Activated T-cell treated with anti-CD3 and anti-CD28 coated beads, Interleukin-2, amount 50 U/mL, for 72 hours (primary cell): ENCODE measurements at places on chromosomes 5 and 9.
A peak's percentile ranks its signal among the peaks of the same experiment; 100 is the strongest.

DNA sequence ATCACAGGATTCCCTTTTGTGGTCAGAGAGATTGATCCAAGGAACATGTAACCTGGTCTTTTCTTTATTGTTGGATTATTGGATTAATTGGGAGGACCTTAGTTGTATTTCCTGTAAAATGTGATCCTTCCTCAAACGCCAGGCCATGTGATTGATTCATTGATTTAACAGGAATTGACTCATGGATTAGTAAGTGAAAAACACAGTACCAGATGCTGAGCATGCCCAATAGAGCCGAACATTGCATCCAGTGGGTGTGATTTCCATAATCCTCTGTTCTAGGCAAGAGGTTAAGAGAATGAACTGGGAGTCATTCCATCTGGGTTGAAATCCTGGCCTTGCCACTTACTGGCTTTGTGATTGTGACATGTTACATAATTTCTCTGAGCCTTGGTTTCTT is 522.3 kb downstream of the MAT2B start:
- H3K27me3 ChIP-seq: no peaks in the 10 kb centered on the region
- H3K27ac ChIP-seq: no peak overlapping the region
- H3K36me3 ChIP-seq: no peaks in the 10 kb centered on the region
- H3K4me3 ChIP-seq: no peak overlapping the region

GRCh38 chr9:134775081-134775951 is 105.3 kb upstream of the FCN2 start:
- peaks cover 7% of the 10 kb centered on the region for H3K27me3 ChIP-seq
- no peak overlapping the region for H3K4me3 ChIP-seq
- H3K36me3 ChIP-seq: no peaks in the 10 kb centered on the region
- DNase-seq: no peak
- H3K4me1 ChIP-seq: no peaks in the 10 kb centered on the region

- H3K4me1 ChIP-seq: no peaks in the 10 kb centered on the region
- H3K27me3 ChIP-seq: no peaks in the 10 kb centered on the region
- DNase-seq: no peak
Observed at GRCh38 chr9:95082401-95083084, 235.0 kb downstream of the FANCC start.

GRCh38 chr9:124527781-124528180 is 20.6 kb upstream of the NR5A1 start:
- H3K4me1 ChIP-seq: no peaks in the 10 kb centered on the region
- H3K36me3 ChIP-seq: no peaks in the 10 kb centered on the region
- no peak overlapping the region for H3K27ac ChIP-seq
- no peak overlapping the region for H3K4me3 ChIP-seq

DNA sequence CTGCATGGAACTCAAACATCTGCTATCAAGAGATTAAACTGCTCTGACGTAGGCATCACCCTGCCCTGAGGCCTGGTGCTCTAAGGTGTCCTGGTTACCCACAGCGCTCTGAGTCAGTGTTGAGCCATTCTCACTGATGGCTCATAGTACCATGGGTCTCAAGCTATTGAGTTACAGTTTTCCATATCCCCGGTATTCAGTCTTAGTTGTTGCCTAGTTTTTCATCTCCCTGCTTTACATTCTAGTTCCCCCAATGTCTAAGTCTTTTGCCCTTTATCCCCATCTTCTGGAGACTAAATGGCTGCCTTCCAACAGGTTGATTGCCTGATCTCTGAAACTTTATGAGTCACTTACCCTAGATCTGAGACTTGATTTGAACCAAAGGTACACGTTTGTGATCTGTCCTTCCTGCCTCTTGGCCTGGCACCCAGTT is 161.2 kb upstream of the PTGER4 start:
- peaks cover 32% of the 10 kb centered on the region for H3K4me1 ChIP-seq
- H3K27ac ChIP-seq: peak overlapping the region; percentile 5
- no peak overlapping the region for H3K4me3 ChIP-seq
- no peaks in the 10 kb centered on the region for H3K27me3 ChIP-seq

- no peaks in the 10 kb centered on the region for H3K27me3 ChIP-seq
- no peaks in the 10 kb centered on the region for H3K4me1 ChIP-seq
- H3K27ac ChIP-seq: no peak overlapping the region
Observed at GRCh38 chr5:75828029-75828428, 110.8 kb upstream of the POC5 start.

DNA sequence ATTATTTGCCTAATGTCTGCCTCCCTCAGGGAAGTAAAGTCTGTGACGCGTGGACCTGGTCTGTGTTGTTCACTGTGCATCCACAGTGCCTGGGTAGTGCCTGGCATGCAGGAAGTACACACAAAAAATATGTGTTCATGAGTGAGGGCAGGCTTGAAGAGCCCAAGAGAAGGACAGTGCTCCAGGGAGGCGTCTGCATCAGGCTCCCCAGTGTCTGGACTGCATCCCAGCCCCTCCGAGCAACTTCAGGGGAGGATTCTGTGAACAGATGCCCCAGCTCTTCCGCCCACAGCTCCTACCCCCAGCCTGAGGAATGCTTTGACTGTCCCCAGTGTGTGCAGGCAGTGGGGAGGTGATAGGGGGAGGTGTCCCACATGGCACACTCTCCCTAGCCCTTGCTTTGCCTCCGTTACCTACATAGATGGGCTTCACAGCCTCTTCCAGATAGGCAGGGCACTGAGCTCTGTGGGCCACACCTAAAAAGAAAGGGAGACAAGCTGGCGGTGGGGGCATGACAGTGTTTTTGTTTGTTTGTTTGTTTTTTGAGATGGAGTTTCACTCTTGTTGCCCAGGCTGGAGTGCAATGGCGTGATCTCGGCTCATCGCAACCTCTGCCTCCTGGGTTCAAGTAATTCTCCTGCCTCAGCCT is 25.4 kb downstream of the IRF1 start:
- H3K27me3 ChIP-seq: peaks cover 15% of the 10 kb centered on the region
- peak overlapping the region; percentile 84 for H3K4me3 ChIP-seq
- DNase-seq: no peak

GRCh38 chr9:129487658-129488483 is 133.0 kb downstream of the C9orf50 start:
- H3K4me3 ChIP-seq: peak overlapping the region; percentile 87
- DNase-seq: peak; percentile 31
- peaks cover 81% of the 10 kb centered on the region for H3K4me1 ChIP-seq
- H3K27me3 ChIP-seq: no peaks in the 10 kb centered on the region
- H3K27ac ChIP-seq: peak overlapping the region; percentile 96

- H3K27ac ChIP-seq: no peak overlapping the region
- H3K4me1 ChIP-seq: no peaks in the 10 kb centered on the region
- no peaks in the 10 kb centered on the region for H3K36me3 ChIP-seq
Observed at GRCh38 chr5:146539973-146540372, 24.0 kb upstream of the GPR151 start.

- H3K36me3 ChIP-seq: peaks cover 5% of the 10 kb centered on the region
- H3K27me3 ChIP-seq: peaks cover 10% of the 10 kb centered on the region
- no peak overlapping the region for H3K4me3 ChIP-seq
Observed at GRCh38 chr5:608429-609370, 3.4 kb upstream of the CEP72 start.

DNA sequence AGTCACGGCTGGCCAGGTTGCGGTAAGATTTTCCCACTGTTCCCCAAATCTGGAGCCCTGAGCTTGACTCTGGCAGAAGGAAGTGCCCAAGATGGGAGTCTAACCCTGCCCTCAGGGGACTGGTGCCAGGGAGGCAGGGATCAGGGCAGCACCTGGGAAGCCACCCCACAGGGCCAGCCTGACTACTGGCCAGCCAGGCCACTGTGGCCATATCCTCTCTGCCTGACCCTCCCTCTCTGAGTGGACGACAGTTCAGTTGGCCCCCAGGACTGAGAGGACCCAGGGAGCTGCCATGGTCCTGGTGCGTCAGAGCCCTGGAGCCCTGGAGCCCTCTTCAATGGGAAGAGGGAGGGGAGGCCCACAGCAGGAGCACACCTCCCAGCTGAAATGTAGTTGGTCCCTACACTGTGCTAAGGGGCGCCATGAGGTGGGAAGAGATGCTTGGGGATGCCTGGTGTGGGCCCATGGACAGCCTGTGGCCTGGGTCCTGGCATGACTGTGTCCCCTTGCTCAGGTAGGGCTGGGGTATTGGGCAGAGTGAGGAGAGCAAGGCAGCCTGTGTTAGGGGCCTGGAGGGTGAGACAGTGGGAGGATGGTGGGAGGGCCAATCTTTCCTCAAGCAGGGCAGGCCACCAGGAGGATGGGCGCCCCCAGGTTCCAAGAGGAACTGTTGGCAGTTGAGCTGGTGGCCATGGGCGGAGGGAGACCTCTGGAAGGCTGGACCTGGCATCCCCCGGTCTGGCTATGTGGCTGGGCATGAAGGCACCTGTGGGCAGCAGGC is 81.1 kb downstream of the PHF2 start:
- no peaks in the 10 kb centered on the region for H3K36me3 ChIP-seq
- no peaks in the 10 kb centered on the region for H3K27me3 ChIP-seq
- DNase-seq: no peak
- no peak overlapping the region for H3K4me3 ChIP-seq

GRCh38 chr5:140555747-140556312 is 1.4 kb downstream of the SRA1 start:
- DNase-seq: no peak
- H3K4me3 ChIP-seq: peak overlapping the region; percentile 91
- peak overlapping the region; percentile 95 for H3K27ac ChIP-seq
- peaks cover 19% of the 10 kb centered on the region for H3K36me3 ChIP-seq
- peaks cover 65% of the 10 kb centered on the region for H3K4me1 ChIP-seq

DNA sequence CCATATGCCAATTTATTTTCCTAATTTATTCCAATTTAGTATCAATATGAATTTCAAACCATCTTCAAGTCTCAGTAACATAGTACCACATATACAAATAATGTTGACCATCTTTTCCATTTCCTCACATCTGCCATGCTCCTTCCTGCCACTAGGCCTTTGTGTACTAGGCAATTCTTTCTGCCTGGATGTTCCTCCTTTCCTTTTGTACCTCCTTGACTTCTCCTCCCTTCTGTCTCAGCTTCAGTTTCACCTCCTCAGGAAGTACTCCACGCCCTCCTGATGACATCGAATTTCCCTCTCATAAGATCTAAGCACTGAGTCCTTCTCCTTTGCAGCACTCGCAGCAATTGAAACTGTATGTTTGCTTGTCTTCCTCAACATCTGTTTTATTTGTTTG is 53.9 kb downstream of the MEF2C start:
- H3K4me3 ChIP-seq: peak overlapping the region; percentile 0
- peak overlapping the region; percentile 5 for H3K27ac ChIP-seq
- no peaks in the 10 kb centered on the region for H3K36me3 ChIP-seq
- DNase-seq: no peak
- H3K27me3 ChIP-seq: peaks cover 39% of the 10 kb centered on the region
- peaks cover 65% of the 10 kb centered on the region for H3K4me1 ChIP-seq

DNA sequence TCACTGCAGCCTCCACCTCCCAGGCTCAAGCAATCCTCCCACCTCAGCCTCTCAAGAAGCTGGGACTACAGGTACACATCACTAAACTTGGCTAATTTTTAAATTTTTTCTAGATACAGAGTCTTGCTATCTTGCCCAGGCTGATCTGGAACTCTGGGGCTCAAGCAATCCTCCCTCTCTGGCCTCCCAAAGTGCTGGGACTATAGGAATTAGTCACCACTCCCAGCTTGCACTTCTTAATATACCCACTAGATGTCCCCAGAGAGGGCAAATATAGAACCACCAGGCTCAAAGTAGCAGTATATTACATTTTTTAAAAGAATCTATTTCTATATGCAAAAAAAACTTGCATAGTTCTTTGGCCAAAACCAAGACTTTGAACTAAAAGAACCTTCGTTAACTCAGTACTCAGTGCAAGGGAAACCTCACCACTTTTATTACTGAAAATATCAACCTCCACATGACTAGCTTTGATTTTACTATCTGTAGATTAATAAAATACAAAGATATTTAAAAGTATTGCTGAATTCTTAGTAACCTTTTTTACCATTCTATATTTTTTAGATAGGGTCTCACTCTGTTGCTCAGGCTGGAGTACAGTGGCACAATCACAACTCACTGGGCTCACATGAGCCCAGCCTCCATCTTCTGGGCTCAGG is 25.8 kb upstream of the HSD17B3 start:
- H3K27me3 ChIP-seq: no peaks in the 10 kb centered on the region
- H3K4me1 ChIP-seq: no peaks in the 10 kb centered on the region
- peak; percentile 65 for DNase-seq
- no peaks in the 10 kb centered on the region for H3K36me3 ChIP-seq

DNA sequence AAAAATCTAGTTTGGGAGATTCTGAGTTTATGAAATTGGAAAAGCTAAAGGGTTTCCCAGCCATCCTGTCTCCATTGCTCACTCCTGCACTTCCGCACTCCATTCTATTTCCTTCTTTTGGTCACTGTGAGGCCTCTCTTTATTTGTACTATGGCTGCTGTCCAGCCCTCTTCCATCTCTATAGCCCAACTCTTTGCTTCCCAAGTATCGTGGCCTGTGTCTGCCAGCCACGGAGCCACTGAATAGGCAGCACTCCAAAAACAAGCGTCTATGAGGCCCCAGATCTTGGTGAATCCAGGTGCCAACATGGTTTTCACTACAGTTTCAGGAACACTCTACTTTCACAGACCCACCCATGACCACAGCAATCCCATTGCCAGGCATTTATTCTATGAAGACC is 37.2 kb downstream of the GRAMD2B start:
- H3K4me3 ChIP-seq: no peak overlapping the region
- H3K36me3 ChIP-seq: no peaks in the 10 kb centered on the region
- peaks cover 32% of the 10 kb centered on the region for H3K4me1 ChIP-seq

DNA sequence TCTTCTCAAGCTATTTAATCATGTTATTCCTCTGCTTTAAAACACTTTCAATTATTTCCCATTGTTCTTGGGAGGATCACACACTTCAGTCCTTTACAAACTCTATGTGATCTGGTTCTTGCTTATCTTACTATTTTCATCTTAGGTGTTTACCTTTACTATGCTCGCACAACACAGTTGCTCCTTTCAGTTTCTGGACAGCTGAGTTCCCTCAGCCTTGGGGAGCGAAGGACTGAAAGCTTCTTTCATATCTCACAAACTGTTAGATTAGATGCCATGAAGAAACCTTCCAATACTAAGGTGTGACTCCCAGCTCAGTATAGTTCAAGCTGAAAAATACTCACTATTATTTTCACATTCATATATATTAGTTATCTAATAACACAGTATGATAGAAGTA is 117.9 kb downstream of the CDC42SE2 start:
- peak overlapping the region; percentile 93 for H3K4me3 ChIP-seq
- no peaks in the 10 kb centered on the region for H3K27me3 ChIP-seq
- peak overlapping the region; percentile 96 for H3K27ac ChIP-seq
- H3K36me3 ChIP-seq: peaks cover 19% of the 10 kb centered on the region

GRCh38 chr5:68922172-68922987 is 171.4 kb upstream of the SLC30A5 start:
- H3K4me1 ChIP-seq: no peaks in the 10 kb centered on the region
- no peak overlapping the region for H3K27ac ChIP-seq
- H3K4me3 ChIP-seq: no peak overlapping the region
- DNase-seq: no peak

- H3K27me3 ChIP-seq: peaks cover 14% of the 10 kb centered on the region
- H3K27ac ChIP-seq: no peak overlapping the region
- H3K4me3 ChIP-seq: no peak overlapping the region
Observed at GRCh38 chr9:137470785-137471184, 11.7 kb upstream of the NSMF start.
